Esophagus (tissue), 2 donors: ENCODE measurements at places on chromosomes 2 and 18. TPM values are rescaled to one million over a fixed set of nuclear protein-coding genes. Genes with fewer than 3 reads are reported as not detected.

Gene AQP12A
- not detected for polyA plus RNA-seq

Gene DTNA
- 6.7 TPM for polyA plus RNA-seq

Gene MAPRE3
- polyA plus RNA-seq, result 13.4 TPM

Gene SERPINB13
- 233 TPM for polyA plus RNA-seq

Gene SRD5A2
- polyA plus RNA-seq, result not detected

Gene PJVK
- polyA plus RNA-seq, result 5.2 TPM

Gene XPO1
- 43.8 TPM for polyA plus RNA-seq

Gene CROCC2
- polyA plus RNA-seq, result 0.16 TPM

Gene ALK
- 0.05 TPM for polyA plus RNA-seq

Gene ATOH8
- polyA plus RNA-seq, result 3.0 TPM

Gene DTYMK
- polyA plus RNA-seq, result 13.7 TPM

Gene LIPG
- 0.47 TPM for polyA plus RNA-seq

Gene PCBP1
- polyA plus RNA-seq, result 314 TPM

Gene ZNF513
- polyA plus RNA-seq, result 34.5 TPM
